Activated B cell treated with CpG ODN at 0.5 μM for 24 hours (primary cell): ENCODE measurements at places on chromosomes 4 and X. TPM values are rescaled to one million over a fixed set of nuclear protein-coding genes. Genes with fewer than 3 reads are reported as not detected.

DNA sequence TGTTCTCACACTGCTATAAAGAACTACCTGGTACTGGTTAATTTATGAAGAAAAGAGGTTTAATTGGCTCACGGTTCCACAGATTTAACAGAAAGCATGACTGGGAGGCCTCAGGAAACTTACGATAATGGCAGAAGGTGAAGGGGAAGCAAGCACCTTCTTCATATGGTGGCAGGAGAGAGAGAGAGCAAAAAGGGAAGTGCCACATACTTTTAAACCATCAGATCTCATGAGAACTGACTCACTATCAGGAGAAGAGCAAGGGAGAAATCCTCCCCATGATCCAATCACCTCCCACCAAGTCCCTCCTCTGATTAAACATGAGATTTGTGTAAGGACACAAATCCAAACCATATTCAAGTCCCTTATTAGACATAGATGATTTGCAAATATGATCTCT lies 12.3 kb upstream of the RAP2C start:
- no peak for DNase-seq

The PPEF2 gene
- 0.17 and 0.35 TPM in 2 replicates for total RNA-seq

GRCh38 chr4:70903291-70903603 lies 1.1 kb downstream of the MOB1B start:
- no peak for DNase-seq

DNA sequence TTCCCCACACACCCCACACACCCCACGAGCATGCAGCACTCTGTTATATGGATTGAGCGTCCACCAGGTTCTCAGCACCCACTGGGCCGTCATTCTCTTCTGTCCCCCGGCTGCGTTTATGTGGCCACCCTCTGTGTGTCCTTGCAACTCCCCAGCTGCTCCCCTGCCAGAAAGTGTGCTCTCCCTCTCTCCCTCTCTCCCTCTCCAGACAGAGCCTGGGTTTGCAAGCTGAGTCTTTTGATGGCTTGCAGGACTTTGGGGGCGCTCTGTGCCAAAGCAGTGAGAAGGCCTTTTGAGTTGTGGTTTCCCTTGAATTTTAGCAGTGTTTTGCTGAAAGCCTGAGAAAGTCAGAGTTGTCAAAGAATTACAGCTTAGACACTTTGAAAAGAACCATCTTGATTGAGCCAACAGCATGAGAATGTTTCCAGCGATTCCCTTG lies 173.5 kb downstream of the DCLK2 start:
- no peak for DNase-seq

The PABPC1L2A gene
- total RNA-seq, result not detected in 2 replicates
